Karpas-422 (cell line): ENCODE measurements at places on chromosomes 3 and 15.

DNA sequence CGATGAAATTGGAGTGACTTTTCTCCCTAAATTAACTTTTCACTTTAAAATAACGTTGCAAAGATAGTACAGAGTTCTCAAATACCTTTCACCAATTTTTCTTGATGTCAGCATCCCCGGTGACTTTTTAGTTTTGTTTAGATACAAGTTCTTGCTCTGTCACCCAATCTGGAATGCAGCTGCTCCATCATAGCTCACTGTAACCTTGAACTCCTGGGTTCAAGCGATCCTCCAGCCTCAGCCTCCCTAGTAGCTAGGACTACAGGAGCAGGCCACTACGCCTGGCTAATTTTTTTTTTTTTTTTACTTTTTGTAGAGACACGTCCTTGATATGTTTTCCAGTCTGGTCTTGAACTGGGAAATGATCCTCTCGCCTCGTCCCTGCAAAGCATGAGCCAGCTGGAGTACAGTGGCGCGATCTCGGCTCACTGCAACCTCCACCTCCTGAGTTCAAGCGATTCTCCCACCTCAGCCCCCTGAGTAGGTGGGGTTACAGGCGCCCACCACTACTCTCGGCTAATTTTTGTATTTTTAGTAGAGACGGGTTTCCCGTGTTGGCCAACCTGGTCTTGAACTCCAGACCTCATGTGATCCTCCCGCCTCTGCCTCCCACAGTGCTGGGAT is 747 bp downstream of the NSUN3 start:
- DNase-seq = peak; percentile 60

- no peak for DNase-seq
Observed at GRCh38 chr3:122066331-122067213, 11.4 kb downstream of the CD86 start.

GRCh38 chr3:155934230-155934629 is 63.8 kb downstream of the GMPS start:
- DNase-seq = no peak

DNA sequence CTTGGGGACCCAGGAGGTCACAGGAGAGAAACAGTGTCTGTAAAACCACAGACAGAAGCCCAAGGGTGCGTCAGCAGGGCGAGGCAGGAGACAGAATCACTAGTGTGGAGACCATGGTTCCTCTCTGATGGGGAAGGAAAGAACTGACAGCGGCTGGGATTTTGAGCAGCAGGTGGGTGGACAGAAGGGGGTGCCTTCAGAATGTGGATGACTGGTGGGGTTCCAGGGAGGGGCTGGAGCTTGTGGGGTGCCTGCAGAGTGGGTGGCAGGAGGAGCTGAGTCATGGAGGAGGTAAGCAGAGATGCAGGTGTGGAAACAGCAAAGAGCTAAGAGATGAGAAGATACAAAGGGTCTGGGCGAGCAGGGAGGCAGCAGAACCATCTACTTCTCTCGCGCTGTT is 124.2 kb downstream of the GABRB3 start:
- DNase-seq = no peak

- no peak for DNase-seq
Observed at GRCh38 chr3:34264337-34265041, 466.1 kb downstream of the PDCD6IP start.

- no peak for DNase-seq
Observed at GRCh38 chr15:76588811-76589747, 252.5 kb downstream of the ISL2 start.

DNA sequence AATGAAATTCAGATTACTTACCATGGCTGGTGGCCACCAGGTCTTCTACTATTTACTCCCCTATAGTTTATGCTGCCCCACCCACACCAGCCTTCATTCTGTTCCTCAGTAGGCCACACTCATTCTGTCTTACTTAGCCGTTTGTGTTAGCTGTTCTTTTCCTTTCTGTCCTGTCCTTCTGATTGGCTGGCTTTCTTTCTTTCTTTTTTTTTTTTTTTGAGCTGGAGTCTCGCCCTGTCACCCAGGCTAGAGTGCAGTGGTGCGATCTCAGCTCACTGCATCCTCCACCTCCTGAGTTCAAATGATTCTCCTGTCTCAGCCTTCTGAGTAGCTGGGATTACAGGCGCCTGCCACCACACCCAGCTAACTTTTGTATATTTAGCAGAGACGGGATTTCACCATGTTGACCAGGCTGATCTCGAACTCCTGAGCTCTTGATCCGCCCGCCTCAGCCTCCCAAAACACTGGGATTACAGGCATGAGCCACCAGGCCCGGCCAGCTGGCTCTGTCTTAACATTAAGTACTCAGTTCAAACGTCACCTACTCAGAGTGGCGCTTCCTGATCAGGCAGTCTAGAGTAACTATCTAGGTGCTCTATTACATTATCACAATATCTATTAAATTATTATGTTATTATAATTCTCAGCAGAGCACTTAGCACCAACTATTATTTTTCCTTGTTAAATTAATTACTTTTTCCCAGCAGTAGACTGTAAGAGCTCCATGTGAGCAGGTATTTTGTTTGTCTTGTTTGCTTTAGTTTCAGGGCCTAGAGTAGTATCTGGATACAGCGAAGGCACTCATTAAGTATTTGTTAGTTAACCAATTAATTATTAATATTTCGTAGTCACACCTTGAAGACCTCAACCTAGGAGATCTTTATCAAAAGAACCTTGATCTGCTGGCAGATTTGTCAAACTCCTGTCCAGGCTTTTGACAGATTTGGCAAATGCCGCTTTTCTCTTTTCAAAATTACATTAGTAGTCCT is 6.4 kb downstream of the CMSS1 start:
- DNase-seq = no peak

- DNase-seq = no peak
Observed at GRCh38 chr15:59334076-59334415, 38.6 kb downstream of the MYO1E start.

DNA sequence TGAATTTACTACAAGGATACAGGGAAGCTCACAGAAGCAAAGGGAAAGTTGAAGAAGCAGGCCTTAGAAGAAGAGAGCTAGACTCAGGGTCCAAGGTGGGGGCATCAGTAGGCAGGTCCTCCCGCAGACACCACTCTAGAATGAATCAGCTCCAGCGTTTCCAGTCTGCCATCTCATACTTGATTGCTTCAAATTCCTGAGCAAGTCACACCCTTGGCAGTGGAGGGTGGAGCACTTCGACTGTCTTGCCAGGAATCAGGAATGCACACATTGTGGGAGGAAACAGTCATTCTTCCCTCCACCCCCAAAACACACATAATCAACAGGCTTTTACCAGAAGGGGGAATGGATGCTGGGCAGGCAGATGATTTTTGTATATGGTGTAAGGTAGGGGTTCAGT is 78.5 kb downstream of the CHCHD6 start:
- DNase-seq = no peak

- peak; percentile 71 for DNase-seq
Observed at GRCh38 chr3:195129644-195130492, 141.1 kb downstream of the XXYLT1 start.

DNA sequence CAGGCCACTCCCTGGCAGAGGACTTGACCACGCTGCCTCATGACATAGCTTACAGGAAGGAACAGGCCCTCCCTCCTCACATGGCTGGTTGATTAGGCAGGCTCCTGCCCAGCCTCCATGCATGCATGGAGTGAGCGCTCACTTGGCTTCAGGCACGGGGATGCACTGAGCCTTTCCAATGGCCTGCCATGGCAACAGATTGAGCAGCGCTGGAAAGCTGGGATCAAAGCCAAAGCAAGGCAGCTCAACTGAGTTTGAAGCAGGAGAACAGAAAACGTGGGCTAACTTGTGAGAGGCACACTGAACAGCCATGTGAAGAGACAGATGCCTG is 5.9 kb upstream of the GRAMD2A start:
- DNase-seq = no peak

DNA sequence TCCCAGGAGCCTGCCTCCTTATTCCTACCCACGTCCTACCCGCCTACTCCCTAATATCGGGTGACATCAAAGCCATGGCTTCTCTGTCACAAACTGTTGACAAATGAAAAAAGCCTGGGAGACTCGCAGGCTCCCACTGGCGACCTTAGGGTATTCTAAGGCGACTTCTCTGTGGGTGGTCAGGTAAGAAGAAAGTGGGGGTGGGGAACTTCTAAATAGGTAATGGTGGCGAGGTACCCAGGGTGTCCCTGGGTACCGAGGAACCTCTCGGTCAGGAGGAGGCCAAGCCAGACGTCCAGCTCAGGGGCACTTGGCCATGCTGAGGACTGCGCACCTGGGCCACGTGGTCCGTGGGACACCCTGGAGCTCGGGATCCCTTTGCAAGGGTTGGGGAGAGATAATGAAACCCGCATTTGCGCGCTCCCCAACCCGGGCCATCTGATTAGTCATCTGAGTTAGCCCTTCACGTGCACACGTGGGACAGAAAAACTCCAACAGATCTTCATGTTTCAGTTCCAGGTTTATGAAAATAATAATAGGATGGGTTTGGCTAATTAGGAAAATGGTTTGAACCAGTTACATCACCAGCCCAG is 78.2 kb downstream of the NR2F2 start:
- DNase-seq = no peak

GRCh38 chr3:118445036-118445435 is 589.6 kb downstream of the IGSF11 start:
- no peak for DNase-seq

- no peak for DNase-seq
Observed at GRCh38 chr3:159761369-159761768, 227.3 kb upstream of the IL12A start.

DNA sequence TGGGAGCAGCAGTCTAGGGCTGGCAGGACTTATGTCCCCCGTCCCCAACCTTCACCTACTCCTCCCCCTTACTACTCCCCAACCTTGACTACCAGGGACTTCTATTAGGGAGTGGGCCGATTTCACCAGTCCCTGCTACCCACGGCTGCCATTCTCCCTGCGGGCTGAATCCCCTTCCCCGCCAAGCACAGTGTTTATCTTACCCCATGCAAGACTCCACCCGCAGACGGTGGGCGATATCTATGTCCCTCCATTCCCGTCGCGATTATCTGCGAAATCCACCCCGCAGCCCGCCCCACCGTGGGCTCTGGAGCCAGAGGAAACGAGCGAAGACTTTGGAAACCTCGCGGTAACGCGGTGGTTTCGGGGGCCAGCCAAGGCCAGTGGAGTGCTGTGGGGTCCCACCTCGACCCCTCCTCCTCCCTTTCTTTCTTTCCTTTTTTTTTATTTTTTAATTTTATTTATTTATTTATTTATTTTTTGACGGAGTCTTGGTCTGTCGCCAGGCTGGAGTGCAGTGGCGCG is 4.7 kb downstream of the ISLR2 start:
- no peak for DNase-seq
